ENCODE measurements at places on chromosomes 2 and 18.

- no peak for DNase-seq
These were observed 28.8 kb downstream of the STEAP3 start for GRCh38 chr2:119252186-119253113.

- peak; percentile 22 for DNase-seq
These were observed 40.7 kb upstream of the GALR1 start for GRCh38 chr18:77208964-77209363.

- no peak for DNase-seq
These were observed 79.0 kb downstream of the CIB4 start for GRCh38 chr2:26561918-26562810.

DNA sequence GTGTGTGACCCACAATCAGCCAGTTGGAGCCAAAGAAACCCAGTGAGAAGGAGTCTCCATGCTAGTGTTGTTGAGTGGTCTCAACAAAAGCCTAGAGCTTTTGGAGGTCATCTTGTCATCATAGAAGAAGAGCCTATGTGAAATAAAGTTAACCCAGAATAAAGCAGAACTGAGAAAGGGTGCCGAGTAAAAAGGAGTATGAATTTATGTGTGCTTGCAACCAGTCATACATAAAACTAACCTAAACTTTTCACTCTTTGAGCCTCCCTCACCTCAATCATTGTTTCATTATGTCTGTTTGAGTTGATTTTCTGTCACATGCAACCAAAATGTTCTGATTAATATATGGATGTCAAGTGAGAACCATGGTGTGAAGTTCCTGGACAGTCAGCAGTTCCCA, 599.3 kb upstream of the ZEB2 start:
- no peak for DNase-seq

GRCh38 chr2:3443506-3444084, 64.1 kb downstream of the TRAPPC12 start:
- DNase-seq = no peak

DNA sequence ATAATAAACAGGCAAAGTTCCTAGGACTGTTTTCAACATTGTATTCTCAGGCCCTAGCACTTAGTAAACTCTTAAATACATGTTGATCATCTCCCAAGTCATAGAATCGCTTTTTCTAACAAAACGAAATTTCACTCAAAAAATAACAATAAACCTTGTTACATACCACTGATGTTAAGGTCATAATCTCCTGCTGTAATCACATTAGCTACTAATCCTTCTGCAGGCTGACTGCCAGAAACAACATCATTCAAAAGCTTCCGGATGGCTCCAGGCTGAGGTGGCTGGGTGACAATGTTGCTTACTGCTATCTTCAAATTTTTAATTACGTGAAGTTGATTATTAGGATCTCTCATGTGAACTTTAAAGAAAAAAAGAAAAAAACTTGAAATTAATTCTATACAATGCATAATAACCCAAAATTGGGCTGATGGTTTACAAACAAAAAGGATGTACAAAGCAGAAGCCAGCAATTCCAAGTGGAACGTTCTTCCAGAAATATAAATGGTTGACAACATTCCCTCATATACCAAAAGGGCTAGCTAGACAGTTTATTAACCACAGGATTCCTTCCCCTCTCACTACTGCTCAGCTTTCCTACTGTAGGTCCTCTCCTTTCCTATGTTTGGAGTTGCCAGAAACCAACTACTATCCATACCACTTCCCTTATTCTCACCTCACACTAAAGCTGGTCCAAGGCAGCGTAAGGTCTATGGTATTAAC, 11.6 kb downstream of the TRAPPC8 start:
- no peak for DNase-seq

DNA sequence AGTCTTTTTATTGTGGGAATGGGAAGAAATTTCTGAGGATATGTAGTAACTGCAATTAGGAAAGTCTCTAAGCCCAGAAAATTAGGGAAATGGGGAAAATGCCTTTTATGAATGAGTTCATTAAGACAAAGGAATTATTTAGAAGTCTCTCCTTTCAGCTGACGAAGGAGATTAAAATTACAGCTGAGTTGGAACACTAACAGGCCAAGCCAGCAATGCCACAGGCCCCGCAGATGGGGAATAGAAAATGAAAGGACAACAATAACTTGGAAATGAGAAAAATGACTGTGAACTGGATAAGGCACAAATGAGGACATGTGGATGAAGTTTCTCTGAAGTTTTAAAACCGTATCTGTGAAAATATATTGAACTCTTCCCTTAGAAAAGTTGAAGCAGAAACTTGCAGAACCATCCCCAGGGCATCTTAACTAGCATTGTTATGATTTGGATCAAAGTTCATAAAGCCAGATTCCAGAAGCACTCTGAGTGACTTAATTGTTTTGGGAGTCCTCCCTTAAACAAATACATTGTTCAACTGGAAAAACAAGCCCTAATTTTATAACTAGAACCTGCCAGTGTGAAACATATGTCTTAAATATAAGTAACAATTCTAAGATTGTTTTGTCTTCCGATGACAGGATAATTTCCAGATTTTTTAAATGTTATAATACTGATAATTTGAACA, 51.3 kb downstream of the C2orf76 start:
- no peak for DNase-seq

DNA sequence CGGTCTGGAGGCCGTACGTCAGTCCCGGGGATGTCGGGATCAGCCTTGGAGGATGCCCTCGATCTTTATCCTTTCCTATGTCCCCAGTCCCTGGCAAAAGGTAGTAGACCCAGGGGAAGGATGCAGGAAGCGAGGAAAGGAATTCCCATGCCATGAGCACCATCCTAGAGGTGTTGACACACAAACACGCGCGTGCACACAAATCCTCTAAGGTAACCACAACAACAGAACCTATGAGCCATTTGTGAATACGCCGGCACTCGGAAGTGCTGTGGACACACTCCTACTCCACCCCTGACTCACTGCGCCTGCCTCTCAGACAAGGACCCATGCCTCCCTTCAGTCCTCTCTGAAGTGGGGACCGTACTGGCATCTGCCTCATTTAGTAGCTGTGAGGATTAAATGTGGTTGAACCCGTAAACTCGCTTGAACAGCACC, 11.3 kb upstream of the MLPH start:
- peak; percentile 6 for DNase-seq

GRCh38 chr2:39657287-39657937, 8.3 kb upstream of the TMEM178A start:
- no peak for DNase-seq

DNA sequence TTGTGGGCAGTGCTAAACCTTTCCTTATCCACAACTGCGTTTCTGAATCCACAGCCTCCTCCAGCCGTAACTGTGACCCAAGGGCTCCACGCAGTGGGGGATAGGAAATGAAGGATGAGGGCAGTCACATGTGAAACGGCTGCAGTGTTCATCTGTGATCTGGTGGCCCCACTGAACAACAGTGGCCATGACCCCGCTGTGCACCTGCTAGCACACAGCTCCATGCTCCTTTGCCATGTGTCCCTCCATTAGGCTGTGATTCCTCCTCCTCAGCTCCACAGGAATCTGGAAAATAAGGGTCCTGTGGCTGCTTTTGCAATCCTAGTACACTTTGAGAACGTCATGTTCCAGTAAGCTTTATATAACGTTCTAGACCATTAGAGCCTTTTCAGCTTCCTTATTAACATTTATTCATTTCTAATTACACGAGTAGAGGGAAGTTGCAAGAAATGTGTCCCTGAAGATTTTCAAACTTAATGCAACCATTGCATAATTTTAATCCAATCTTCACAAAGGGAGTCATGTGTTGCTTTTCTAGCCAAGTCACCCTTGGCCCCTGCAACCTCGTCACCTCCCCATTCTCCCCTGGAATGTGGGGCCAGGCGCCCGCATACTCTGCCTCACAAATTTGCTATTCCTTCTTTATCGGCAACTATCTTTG, 7.1 kb upstream of the NAPG start:
- no peak for DNase-seq

- DNase-seq = no peak
These were observed 43.0 kb downstream of the FBXO48 start for GRCh38 chr2:68423966-68424650.

GRCh38 chr2:142100970-142101369, 29.8 kb downstream of the LRP1B start:
- DNase-seq = no peak

- no peak for DNase-seq
These were observed 312.9 kb downstream of the MTX2 start for GRCh38 chr2:176582176-176582575.

GRCh38 chr2:24708537-24709152, 84.5 kb downstream of the PTRHD1 start:
- no peak for DNase-seq

- DNase-seq = no peak
These were observed 5.6 kb upstream of the RALBP1 start for GRCh38 chr18:9469685-9470084.

DNA sequence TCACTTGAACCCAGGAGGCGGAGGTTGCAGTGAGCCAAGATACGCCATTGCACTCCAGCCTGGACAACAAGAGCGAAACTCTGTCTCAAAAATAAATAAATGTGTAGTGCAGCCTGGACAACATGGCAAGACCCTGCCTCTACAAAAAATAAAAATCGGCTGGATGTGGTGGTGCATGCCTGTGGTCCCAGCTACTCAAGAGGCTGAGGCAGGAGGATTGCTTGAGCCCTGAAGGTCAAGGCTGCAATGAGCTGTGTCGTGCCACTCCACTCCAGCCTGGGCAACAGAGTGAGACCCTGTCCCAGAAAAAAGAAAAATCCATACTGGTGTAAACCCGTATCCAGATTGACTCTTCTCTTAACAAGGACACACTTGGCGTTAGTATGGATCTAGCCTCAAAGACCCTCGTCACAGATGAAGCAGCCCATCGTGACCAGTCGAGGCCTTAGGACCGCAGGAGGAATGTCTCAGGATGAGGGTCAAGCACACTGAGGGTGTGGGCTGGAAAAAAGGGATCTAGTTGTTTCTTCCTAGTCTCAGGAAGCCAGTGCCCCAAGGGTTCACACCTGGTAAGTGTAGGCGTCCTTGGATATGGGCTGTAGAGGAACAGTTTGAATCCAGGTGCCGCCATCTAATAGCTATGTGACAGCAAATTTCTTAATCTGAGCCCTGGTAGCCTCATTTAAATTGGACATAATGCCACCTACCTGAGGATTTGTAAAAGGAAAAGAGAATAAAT, 4.0 kb upstream of the GPBAR1 start:
- DNase-seq = no peak

- DNase-seq = no peak
These were observed 15.9 kb upstream of the TXNDC2 start for GRCh38 chr18:9869715-9870430.

- no peak for DNase-seq
These were observed 32.5 kb downstream of the CDC42EP3 start for GRCh38 chr2:37638973-37639372.

DNA sequence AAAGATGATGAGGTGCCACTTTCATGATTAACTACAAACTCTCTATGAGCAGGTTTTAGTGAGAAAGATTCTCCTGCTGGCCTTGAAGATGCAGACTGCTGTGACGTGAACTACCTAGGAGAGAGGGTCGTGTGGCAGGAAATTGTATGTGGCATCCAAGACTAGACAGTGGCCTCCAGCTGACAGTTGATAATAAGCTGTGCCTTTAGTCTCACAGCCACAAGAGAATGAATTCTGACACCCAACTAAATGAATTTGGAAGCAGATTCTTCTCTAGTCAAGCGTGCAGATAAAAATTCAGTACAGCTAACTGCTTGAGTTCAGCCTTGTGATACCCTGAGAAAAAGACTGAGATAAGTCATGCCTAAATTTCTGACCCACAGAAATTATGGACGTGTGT, 169.0 kb upstream of the COL3A1 start:
- no peak for DNase-seq

DNA sequence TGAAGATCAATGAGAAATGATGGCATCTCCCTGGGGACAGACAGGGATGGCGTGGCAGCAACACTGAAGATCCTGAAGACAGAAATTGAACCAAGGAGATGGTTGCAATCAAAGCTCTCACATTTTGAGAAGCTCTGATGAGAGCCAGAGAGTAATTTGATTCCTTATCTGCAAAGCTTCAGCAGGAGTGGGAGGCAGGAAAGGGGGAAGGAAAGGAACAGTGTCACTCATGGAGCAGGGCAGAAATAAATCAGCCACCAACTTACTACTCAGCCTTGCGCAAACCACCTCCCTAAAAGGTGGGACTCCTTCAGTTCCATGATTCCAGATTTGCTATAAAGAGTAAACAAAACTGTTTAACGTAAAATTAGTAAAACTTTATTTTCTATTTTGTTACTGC, 119.2 kb downstream of the CACNB4 start:
- DNase-seq = no peak

GRCh38 chr18:9775178-9775577, 67.1 kb downstream of the RAB31 start:
- no peak for DNase-seq

DNA sequence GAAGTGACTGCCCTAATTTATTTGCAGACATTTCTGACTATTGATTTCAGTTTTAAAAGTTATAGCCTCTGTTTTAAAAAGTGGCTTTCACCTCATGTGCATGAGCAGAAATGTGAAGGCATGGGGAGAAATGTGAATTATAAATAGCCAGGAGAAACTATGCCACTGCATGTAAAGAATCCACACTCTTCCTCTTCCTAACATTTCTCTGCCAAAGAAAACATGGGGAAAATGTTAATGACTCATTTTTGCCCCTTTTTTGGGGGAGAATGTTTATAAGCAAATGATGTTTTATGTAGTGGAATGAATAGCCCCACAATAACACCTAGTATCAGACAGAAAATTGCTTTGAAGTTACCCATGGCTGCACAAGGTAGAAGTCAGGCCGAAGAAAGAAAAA, 249.0 kb upstream of the TANK start:
- no peak for DNase-seq

DNA sequence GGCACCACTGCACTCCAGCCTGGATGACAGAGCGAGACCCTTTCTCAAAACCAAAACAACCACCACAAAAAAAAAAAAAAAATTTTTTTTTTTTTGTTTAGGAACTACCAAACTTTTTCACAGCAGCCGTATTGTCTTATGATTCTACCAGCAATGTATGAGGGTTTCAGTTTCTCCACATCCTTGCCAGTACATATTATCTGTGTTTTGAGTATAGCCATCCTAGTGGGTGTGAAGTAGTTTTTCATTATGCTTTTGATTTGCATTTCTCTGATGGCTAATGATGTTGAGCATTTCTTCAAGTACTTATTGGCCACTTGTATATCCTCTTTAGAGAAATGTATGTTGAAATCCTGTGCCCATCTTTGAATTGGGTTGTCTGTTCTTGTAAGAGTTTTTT, 51.7 kb downstream of the COX7A2L start:
- no peak for DNase-seq

GRCh38 chr2:230738391-230738811, 25.8 kb downstream of the CAB39 start:
- DNase-seq = no peak
